Right cardiac atrium (tissue), 5 donors: ENCODE measurements at places on chromosomes 7 and 10. TPM values are rescaled to one million over a fixed set of nuclear protein-coding genes. Genes with fewer than 3 reads are reported as not detected.

DNA sequence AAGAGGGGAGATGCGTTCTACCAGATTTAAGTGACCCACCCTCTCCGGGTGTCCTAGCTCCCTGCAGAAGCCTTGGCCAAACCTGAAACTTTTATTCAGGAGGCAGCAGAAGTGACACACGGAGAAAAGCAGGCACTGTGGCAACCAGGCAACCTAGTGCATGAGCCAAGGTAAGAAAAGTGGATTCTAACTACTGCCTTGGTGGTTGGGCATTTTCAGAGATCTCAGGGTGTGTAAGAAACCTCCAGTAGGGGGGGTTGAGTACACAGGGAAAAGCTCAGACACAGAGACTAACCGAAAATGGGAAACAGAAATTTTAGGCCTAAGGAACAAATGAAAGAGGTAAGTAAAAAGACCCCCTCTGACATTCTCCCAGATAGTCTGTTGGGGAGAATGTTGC lies 645.7 kb downstream of the ANKRD7 start:
- no peak for DNase-seq

TCF7L2 gene
- 17.4 TPM for total RNA-seq

RINT1 gene
- 12.0 TPM for total RNA-seq

SNX8 gene
- total RNA-seq, result 44.5 TPM

DNA sequence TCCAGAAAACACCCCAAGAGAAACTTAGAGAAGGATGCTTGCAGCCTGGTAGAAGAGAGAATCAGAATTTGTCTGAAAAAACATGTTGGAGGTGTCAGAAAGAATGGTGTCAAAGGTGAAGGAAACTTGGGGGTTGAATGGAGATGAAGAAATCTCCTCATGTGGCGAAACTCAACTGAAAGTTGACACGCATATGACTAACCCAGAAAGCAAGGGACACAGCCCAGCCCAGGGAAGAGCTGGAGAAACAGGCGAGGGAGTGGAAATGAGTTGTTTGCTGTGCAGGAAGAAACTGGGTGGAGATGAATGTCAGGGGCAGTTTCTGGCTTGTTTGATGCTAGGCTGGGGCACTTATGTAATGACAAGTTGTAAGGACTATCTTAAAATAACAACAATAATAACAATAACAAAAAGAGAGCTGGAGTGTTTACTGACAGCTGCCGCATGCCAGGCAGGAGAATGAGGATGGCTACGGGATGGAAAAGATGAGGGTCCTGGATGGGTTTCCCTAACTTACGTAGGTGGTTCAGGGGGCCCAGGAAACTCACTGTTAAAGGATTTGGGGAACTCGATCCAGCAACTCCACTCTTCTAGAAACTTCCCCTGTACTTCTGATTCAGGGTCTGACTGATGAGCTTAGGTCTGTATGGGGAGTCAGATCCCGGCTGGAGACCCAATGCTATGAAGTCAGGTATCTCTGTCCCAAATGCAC lies 57.4 kb downstream of the MAP3K8 start:
- peak; percentile 42 for DNase-seq
